Frontal cortex (tissue), 4 donors: ENCODE measurements at places on chromosomes 4 and X.

DNA sequence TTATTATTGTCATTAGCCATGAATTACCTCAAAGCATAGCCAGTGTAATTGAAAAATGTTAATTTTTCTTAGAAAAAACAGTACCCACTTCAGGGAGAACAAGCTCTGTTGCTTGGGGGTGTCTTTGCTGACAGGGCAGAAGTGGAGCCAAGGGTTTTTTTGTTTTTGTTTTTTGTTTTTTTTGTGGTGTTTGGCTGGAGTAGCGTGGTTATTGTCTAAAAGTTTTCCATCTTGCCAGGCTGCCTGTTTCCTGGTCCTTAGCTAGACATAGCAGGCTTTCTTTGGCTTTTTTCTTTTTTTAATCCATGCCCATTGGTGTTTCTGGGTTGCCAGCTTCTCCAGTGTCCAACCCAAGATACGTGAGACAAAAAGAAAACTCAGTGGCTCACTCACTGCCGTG, 61.5 kb downstream of the CASP3 start:
- no peak for DNase-seq

GRCh38 chr4:55397520-55398321, 2.0 kb downstream of the TMEM165 start:
- no peak for DNase-seq

DNA sequence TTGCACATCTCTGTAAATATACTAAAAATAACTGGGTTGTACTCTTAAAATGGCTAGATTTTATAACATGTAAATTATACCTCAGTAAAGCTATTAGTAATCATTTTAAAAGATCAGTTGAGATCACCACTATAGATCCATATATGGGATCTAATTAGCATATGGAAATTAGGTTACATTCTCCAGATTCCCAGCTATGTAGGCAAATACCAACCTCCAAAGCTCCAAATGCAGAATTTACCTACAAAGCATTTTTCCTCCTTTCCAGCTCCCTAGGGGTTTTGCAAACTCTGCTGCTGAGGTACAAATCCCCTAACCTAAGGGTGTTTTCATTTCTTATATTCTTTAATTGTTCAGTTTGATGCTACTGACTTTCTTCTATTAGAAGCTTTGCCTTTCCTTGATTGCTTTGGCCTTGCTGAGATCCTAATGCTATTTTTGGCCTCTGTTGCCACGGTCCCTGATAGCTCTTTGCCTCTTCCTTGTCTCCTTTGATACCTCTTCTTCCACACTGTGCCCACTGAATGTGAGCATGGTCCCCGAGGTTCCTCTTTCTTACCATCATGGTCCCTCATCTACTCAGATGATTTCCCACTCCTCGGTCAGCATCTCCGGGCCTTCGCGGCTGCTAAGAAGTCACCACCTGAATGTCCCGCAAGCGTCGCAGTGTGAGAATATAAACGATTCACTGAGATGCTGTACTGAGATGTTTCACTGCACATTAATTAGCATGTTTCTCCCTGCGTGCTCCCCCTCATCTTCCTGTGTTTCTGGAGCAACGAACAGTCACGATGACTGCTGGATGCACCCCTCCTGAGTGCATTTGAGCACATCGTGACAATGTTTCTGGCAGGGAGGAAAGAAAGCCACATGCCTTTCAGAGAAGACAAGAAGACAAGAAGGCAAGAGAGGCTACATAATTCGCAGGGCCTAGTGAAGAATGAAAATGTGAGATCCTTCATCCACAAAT, 23.8 kb downstream of the ENPP6 start:
- DNase-seq, result no peak

DNA sequence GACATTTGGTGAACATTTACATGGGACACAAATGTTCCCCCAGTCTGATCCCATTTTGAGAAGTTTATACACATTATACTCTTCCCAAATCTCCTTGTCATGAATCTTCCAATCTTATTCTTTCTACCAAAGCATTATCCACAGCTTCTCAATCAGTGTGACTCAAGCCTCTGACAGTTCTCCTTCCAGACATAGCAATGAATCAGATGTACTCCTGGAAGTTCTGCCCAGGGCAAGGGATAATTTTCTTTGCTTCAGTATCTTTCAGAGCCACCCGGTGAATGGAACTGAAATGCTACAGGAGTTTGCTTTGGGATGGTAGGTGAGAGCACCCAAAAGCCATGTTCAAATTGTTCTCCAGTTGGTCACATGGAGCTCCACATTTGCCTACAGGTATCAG, 145.5 kb downstream of the ANXA5 start:
- no peak for DNase-seq

DNA sequence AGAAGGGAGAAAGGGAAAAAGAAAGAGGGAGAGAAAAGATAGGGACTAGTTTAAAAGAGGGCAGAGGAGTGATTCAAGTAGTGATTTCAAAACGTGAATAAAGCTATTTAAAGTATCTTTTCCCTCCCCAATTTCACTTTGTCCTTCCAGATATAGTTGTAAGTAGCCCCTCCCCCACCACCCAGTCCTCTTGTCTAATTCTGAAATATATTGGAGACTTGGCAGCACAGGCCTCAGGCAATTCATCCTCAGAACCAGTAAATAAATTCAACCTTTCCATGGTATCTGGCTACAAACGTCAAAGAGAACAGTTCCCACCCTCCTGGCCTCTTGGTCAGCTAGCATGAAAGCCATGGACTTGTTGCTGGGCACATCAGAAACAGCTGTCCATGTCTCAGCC, 169.5 kb upstream of the SCML1 start:
- DNase-seq, result no peak
